ENCODE measurements at places on chromosomes 1 and 21.

DNA sequence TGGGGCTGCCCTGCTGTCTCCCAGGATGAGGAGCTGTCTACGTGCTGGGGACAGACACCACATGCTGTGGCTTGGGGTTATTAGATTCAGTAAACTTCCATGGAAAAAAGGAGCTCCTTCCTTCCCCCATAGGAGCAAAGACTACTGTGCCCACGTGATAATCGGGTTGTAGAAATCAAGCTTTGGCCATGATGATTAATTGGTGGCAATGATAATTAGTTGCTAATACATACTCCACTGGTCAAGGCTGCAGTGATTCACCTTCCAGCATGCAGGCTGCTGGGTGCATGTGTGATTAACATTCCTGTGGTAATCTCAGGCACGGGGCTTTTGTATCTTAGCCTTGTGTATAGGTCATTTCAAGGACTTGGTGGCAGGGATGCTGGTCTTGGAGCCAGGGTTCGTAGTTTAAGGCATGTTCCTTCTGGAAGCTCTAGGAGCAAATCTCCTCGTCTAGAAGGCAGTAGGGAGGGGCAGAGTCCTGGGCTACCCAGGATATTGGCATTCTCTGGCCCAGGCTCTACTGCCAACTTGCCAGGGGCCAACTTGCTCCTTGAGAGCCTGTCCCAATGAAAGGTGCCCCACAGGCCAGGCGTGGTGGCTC, 41.4 kb downstream of the TMCO4 start:
- no peak for DNase-seq

DNA sequence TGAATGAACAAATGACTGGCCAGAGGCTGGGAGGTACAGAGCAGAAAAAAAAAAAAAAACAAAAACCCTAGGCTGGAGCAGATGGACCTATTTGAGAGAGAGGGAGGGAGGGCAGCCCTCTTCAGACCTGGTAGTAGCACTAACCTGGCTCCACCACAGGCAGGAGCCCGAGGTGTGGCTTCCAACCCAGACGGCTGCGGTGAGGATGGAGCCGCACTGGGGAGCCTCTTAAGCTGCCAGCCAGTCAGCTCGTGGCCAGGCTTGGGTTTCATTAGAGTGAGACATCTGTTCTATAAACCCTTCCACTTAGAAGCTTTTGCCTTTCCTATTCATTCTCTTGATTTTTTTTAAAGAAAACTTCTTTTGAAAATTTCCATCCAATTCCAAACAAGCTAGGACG, 16.8 kb downstream of the LGR6 start:
- DNase-seq, result no peak

DNA sequence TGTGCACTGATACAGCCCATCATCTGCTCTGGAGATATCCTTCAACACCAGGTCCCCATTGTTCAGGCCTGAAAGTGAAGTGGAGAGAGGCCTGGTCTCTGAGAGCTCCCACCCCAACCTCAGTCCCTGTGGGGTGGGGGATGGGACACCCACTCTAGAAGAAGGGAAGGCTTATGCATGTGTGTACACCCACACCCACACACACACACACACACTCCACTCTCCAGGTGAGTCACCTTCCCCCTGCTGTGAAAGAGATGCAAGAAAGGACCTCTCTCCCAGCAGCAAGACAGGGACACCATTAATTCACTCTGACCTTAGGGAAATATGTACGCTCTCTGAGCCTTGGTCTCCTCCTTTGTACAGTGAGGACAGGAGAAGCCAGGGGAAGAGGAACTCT, 5.9 kb downstream of the VSIG8 start:
- no peak for DNase-seq

DNA sequence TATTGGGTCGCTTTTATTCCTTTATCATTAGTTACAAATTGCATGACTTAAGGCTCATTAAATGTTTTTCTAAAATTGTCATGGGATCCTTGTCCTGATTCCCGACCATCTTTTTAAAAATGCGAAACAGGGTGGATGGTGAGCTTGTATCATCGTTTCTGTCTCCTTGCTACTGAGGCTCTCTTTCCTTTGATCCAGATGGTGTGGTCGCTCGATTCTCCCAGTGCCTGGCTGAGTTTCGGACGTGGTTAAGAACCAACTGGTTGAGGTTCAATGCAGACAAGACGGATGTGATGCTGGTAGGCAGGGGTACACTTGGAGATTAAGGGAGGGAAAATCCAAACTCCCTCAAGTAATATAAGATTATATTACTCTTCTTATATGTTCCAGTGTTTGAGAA, 1.2 kb downstream of the MIER1 start:
- DNase-seq, result peak; percentile 6

DNA sequence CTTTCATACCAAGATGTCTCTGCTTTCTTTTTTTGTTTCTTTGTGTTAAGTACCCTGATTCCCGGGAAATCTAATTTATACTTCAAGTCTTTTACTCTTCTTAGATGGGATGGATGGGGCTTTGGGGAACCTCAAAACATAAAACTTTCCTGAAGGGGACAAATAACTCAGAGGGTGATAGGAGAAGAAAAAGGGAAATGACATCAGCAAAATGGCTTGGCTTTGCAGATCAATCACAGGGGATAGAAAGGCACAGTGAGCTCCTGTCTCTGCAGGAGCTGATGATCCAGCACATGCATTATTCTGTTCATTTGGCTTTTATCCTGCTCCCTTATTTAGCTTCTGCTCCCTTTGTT, 1.4 kb upstream of the CA14 start:
- no peak for DNase-seq

DNA sequence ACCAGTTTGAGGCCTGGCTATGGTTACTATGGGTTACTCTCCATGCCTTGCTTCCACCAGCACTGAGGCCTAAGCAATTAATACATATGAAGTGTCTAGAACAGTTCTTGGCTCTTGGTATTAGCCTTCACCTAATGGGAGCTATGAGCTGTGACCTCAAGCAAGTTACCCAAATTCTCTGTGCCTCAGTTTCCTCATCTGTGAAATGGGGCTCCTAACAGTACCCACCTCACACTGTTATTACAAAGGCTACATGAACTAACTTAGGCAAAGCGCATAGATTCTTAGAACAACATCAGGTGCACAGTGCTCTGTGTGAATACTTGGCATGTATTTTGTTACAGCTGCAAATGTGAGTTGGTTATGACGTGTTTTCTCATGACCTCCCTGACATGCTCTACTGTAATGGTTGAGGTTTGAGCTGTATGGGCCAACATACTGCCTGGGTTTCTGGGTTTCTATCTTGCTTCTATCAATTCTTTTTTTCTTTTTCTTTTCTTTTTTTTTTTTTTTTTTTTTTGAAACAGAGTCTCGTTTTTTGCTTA, 26.5 kb downstream of the CDCP2 start:
- DNase-seq, result no peak

DNA sequence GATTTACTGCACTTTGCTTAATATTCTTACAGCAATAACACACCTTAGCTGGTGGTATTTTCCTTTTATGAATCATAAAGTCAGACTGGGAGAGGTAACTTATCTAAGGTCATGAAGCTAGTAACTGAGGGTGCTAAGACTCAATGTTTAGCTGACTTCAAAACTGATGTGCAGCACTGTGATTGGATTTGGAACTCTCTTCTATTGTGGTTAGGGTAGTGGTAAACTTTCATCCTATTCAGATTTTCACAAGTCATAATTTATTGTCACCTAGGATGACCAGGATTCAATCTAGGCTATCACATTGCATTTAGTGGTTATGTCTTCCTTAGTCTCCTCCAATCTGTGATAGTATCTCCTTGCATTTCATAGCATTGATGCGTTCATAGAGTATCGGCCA, 18.9 kb downstream of the EPB41 start:
- no peak for DNase-seq

DNA sequence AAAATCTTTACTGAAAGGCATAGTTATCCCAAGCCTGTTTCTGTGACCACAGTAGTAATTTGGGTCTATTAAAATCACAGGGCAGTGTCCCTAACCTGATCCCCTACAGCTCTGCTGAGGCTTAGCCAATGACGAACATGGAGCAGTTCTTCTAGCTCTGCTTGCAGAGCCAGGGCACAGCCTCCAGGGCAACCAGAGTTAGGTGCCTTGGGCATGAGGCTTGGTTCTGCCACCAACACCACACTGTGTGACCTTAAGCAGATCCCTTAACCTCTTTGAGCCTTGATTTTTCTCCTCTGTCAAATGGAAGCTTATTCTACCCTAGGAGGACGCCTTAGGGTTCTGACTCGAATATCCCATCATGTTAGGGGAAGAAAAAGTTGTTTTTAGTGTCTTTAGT, 86.7 kb upstream of the TLR5 start:
- DNase-seq, result no peak

DNA sequence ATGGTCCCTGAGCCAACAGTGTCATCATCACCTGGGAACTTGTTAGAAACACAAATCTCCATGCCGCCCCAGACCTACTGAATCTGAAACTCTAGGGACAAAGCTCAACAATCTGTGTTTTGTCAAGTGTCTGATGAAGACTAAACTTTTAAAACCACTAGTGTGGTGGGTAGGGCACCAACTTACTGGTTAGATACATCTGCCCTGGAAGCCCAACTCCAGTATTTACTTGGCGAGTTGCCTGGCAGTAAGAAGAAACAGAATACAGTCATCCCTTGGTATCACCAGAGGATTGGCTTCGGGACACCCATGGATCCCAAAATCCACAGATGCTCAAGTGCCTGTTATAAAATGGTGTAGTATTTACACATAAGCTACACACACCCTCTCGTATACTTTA, 367.9 kb upstream of the DUSP10 start:
- DNase-seq, result no peak

- peak; percentile 47 for DNase-seq
Measured at GRCh38 chr1:161082996-161083747, 6.2 kb downstream of the NECTIN4 start.

DNA sequence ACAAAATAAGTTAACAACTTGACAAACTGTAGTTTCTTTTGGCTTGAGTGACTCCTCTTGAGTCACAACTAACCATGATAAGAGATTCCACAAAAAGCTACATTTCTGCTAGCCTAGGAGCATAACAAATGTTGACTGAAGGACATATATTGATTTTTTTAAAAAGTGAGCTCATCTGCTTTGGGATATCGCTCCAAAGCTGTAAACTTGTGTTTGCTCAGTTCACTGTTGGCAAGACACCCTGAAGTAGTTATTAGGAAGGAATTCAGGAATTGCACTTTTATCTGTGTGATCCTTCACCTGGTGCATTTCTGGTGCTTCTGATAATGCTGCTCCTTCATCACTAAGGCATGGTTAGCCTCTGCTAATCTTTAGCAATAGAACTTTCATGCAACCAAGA, 23.7 kb downstream of the RWDD3 start:
- peak; percentile 21 for DNase-seq

DNA sequence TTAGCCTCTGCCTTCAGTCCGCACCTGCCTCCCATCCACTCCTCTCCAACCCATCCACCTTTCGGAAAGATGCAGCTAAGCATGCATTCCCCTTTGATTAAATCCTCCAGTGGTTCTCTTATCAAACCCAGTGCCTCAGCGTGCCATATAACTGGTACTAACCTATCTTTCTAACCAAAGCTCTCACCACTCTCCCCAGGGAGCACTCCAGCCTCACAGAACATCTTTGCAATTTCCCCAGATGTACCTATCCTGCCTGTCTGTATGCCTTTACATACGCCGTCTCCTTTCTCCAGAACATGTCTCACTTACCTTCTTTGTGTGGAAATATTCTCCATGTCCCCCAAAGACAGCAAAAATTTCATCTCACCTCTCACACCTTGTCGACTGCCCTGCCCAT, 80.0 kb downstream of the SLC25A24 start:
- DNase-seq, result no peak

GRCh38 chr1:93668121-93668520, 13.5 kb downstream of the BCAR3 start:
- no peak for DNase-seq

GRCh38 chr1:111253876-111254275, 26.4 kb downstream of the CHI3L2 start:
- DNase-seq, result no peak

DNA sequence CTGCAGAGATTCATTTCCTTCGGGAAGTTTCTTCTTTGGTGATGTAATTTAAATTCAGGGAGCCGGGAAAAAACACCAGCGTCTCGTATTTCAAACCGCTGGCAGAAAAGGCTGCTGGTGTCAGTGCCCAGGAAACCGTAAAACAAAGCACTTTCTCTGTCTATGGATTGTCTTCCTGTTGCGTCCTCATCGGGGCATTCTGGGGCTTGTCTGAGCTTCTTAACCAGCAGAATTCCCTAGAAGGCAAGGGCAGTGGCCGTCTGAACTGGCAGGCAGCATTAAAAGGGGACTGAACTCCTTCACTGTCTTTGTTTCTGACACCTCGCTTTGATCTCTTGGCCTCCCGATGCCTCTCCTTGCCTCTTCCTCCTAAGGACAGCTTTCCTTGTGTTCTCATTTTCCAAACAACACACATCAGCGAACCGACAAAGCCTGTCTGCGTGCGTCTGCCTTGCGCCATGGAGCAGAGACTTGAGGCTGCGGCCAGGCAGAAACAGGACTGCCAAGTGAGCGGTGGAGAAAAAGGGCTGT, 391.6 kb upstream of the VAMP3 start:
- DNase-seq, result no peak

GRCh38 chr1:209850342-209850979, 22.7 kb downstream of the UTP25 start:
- DNase-seq, result peak; percentile 27

DNA sequence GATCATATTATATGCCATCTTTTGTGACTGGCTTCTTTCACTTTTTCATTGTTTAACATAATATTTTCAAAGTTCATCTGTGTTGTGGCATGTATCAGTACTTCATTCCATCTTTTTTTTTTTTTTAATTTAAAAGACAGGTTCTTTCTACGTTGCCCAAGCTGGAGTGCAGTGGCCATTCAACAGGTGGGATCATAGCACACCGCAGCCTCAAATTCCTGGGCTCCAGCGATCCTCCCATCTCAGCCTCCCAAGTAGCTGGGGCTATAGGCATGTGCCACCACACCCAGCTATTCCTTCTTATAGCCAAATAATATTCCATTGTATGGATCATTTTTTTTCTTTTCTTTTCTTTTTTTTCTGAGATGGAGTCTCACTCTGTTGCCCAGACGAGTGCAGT, 34.6 kb upstream of the ZNF281 start:
- no peak for DNase-seq

DNA sequence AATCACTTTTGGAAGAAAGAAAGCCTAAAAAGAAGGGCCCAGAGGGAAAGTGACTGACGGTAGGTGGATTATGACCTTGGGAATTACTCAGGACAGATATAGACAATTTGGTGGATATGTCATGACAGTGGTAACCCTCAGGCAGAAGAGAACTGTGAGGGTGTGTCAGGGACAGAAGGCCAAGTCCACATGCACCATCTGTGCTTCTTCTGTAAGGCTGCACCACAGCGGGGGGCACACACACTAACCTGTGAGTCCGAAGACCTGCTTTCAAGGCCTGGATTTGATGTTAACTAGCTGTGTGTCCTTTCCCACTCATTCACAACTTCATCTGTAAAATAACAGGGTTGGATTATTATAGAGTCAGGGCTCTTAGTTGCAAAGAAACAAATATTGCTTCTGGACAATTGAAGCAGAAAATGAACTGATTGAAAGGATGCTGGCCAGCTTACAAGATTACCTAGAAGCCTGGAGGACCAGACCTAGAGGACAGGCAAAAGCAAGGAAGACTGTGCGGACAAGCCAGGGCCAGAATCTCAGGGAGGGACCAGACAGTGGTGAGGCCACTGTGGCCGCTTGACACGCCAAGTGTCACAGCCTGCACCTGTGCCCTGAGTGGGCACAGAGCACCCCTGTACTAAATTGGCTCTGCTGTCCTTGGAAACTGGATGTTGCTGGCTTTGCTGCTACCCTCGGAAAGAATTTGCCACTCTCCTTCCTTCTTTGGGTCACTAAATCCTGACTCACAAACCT, 34.7 kb upstream of the USP24 start:
- DNase-seq, result no peak
